Fibroblast of skin of back (primary cell): ENCODE measurements at places on chromosomes 16 and 17.

DNA sequence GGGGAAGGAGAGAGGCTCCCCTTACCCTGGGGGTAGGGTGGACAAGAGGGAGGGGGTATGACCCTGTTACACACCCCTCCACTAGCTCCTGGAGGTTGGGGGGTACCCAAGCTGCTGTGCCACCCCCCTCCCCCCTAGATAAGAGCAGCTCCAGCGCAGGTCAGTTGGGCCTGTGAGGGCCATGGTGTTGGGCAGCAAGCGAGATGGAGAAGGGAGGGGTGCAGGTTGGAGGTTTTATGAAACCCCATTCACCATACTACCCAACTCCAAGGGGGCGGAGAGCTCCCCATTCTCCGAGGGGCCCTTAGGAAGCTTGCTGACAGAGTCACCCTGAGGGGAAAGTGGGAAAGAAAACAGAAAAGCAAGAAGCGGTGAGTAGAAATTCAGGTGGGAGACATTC is 1.7 kb upstream of the SOX15 start:
- DNase-seq, result no peak

GRCh38 chr17:55794725-55795482 is 44.1 kb downstream of the PCTP start:
- no peak for DNase-seq

DNA sequence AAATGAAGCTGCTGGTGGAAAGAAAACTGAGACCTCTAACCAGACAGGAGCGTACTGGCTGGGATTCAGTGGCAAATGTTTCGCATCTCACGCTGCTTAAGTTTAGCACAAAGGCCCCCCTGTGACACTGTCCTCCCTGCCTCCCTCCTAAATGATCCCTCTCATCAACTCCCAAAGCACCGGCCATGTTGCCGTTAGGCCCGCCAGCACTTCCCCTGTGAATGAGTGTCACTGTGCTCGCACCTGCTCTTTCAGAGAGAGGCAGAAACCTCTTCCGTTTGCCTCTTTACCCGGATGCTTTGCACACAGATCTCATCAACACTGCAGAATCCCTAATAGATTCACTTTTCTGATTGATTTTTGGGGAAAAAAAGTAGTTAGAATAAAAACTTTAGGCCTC is 26.5 kb downstream of the MBTPS1 start:
- DNase-seq, result no peak

GRCh38 chr17:181245-182049 is at the start of gene DOC2B:
TSS of gene DOC2B (minus strand) at chr17:181650. CDS start at chr17:181479, 171 bp downstream.
- DNase-seq, result peak; percentile 15

DNA sequence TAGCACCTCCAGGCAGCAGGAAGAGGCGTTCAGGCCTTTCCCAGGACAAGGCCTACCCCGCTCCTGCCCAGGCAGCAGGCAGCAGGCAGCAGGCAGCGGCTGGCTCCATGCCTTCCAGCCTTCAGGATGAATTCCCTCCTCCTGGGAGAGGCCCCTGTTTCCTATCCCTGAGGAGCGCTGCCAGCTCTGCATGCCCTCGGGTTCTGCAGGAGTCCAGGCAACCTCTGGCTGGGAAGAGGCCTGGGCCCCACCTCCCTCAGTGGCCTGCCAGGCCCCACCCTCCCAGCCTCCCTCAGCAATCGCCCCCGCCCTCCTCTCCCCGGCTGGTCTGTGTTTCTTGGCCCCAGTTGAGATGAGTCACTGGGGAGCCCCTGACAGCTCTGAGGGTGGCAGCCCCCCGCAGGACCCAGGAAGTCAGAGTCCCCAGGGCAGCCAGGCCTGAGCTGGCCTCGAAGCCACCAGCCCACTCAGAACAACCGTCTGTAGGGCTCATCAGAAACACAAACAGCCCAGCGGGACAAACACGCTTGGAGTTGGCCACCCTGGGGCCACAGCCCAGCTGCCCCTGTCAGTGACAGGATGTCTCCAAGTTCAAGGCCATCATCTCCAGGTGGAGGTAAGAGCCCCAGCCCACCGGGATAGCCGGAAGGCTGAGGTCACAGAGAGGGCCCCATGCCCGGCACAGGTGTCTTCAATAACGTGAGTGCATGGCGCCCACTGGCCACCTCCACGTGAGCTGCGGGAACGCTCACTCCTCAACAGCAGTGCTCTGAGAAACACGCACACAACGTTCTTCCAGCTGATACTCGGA is 39.5 kb upstream of the CIBAR2 start:
- DNase-seq, result peak; percentile 90

- no peak for DNase-seq
These were observed 33.2 kb downstream of the GPRC5B start for GRCh38 chr16:19851476-19851875.
